Retinal pigment epithelial cell (primary cell): ENCODE measurements at places on chromosomes 12 and 14.

GRCh38 chr12:95130096-95130495 is 56.7 kb upstream of the NR2C1 start:
- DNase-seq = no peak

DNA sequence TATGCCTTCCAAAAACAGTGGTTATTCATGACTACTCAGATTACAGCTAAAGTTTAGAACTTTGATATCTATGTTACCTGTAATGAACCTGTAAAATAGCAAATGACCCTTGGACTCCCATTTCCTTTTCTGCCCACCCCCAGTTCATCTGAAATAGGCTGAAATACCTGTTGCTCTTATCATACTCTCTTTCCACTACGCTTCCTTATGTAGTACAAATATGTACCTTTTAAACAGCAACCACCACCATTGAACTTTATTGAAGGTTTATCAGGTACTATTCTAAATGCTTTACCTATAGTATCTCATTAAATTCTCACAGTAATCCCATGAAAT is 239.7 kb downstream of the SSPN start:
- DNase-seq = no peak

- DNase-seq = no peak
Observed at GRCh38 chr14:29740491-29740890, 187.2 kb downstream of the PRKD1 start.

GRCh38 chr14:100604121-100604501 is 16.9 kb upstream of the BEGAIN start:
- no peak for DNase-seq

GRCh38 chr14:103519043-103519836 is 3.4 kb downstream of the CKB start:
- no peak for DNase-seq
